Psoas muscle (tissue), 8 donors: ENCODE measurements at places on chromosomes 7 and 10. TPM values are rescaled to one million over a fixed set of nuclear protein-coding genes. Genes with fewer than 3 reads are reported as not detected.

DNA sequence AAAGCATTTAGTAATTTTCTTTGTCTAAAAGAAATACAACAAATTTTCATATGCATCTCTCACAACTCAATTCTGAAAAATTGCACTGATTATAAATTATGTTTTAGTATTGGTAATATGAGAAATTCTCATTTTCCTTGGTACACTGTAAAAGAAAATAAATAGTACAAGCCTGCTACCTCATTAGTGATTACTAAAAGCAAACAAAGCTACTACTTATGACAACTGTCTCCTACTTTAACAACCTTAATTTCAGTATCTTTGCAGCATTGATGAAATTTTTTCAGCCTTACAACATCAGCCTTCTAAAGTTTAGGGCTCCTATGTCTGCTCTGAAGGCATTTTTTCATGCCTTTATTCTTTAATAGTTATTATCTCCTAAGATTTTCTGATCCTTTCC lies 65.7 kb downstream of the MINDY3 start:
- no peak for DNase-seq

DNA sequence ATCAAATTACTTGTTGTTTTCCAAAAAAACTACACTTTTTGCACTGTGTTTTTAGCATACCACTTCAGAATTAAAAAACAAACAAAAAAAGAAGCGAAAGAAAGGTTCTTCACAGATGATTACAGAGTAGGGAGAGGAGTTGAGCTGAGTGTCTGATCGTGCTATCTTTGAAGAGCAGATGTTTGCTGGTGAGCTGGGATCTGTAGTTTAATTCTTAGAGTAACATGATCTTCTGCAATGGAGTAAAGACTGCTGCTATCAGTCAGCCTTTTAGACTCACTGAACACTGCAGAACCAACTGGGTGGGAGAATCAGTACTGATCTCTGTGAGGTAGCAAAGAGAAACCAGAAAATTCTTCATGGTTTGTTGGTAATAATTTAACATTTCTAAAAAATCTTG lies 1197.8 kb upstream of the SORCS1 start:
- no peak for DNase-seq

GRCh38 chr7:121563177-121563576 lies 167.1 kb upstream of the FAM3C start:
- no peak for DNase-seq

GRCh38 chr7:130544356-130544755 lies 52.5 kb downstream of the MEST start:
- no peak for DNase-seq

DNA sequence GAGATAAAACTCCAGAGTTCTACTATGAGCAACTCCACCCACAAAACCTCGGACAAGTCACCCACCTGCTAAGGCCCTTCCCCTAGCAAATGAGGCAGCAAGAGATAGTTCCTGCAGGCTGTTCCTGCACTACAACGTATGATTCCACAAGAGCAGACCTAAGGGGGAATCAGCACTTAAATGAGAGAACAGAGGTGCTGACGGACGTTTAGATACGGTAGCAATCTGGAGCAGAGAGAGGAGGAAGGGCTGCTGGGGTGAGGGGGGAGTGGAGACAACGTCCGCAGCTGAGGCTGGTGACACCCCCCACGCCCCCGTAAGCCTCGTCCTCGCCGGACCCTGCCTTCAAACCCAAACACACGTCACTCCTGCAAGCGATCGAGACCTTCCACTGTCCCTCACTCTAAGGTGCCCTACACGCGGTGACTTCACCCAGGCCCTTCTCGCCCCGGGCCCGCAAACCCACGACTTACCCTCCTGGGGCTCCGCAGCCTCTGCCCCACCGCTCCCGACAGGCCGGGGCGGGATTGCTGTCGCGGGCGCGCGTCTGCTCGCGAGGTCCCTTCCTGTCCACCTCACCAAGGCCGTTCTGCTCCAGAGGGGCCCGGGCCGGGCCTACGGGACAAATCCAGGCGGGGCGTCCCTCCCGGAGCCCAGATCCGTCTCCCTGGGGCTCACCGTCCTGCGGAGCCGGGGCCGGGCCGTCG lies 635 bp downstream of the ZNF12 start:
- peak; percentile 39 for DNase-seq

- DNase-seq, result no peak
Measured at GRCh38 chr10:4650582-4650981, 175.4 kb upstream of the AKR1E2 start.

GRCh38 chr10:67471022-67471421 lies 225.0 kb downstream of the CTNNA3 start:
- DNase-seq, result no peak

DNA sequence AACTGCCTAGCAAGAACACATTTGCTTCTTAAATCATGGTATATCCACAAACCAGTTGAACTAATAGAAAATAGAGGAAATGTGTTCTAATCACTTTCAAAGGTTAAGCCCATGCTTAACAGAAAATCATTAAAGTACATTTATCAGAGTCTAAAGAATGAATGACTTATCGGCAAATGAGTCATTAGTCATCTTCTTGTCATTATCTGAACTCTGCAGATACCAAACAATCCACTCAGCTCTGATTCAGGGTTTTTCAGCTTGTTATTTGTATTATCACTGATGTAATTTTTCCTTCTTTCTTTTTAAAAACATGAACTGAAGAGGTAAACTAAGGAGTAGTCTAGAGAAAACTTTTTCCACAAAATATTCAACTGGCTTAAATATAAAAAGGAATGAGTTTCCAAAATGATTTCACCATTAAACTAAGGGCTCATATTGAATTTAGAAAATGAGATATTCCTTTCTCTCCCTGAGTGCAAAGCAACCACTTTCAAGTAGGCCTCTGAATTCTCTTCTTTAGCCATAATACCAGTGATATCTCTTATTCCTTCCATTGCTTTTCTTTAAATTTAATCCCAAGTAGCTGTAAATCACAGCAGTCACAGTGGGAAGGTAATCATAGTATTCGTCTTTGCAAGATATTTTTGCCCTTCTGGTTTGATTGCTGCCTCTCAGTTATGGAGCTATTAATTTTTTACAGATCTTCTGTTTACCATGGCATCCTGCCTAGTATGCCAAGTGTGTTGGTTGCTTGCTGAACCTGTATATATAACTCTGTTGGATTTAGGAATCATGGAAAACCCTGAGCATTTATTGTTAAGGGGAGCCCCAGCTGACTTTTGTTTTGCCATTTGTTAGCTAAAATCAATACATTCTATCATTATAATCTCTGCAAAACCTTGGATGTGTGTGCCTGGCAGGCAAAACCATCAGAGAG lies 125.1 kb downstream of the THSD7A start:
- no peak for DNase-seq

GRCh38 chr10:115665549-115665948 lies 572.4 kb downstream of the ATRNL1 start:
- DNase-seq, result no peak

DNA sequence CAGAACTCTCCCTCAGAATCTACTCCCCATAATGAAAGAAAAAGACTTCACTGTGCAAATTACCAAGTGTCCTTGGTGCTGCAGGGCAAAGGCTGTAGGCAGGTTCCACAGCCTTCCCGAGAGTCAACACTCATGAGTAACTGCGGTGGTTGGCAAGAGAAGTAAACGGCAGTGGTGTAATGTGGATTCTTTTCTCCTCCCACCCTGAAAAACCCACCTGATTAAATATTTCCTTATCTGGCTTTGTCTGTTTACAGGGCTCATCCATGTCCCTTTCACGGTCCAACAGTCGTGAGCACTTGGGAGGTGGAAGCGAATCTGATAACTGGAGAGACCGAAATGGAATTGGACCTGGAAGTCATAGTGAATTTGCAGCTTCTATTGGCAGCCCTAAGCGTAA lies 300.9 kb downstream of the BICC1 start:
- DNase-seq, result no peak

DNA sequence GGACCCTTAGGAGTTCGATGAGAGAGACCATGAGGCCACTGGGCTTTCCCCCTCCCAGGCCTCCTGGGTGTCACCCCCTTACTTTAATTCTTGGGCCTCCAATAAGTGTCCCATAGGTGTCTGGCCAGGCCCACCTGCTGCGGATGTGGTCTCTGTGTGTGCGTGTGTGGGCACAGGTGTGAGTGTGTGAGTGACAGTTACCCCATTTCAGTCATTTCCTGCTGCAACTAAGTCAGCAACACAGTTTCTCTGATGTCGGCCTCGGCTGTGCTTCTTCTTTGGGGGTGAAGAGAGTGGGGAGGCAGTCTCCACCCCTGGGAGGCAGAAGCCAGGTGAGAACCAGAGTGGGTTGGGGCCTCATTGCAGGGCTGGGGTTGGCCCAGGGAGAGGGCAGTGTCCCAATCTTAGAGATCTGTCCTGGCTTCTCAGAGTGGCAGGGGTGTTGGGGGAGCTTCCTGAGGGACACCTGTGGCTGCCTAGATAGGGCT lies 1.5 kb downstream of the PVRIG start:
- DNase-seq, result no peak

- no peak for DNase-seq
Measured at GRCh38 chr10:60937784-60938654, 6.0 kb downstream of the RHOBTB1 start.

DNA sequence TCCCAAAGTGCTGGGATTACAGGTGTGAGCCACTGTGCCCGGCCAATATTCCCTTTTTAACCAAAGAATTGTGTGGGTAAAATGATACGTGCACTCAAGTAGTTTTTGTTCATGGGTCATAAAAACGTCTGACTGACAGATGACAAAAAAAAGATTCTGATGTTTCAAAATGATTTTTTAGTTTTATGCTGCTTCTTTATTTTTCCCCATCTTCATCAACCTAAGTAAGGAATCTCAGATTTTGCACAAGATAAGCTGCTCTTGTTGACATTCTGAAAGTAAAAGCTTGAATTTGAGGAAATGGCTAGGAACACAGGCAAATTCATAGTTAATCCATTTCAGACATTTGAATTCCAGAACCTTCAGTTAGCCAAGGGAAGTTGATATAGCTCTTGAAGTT lies 526.1 kb upstream of the NRP1 start:
- no peak for DNase-seq

- DNase-seq, result no peak
Measured at GRCh38 chr7:42527004-42527403, 290.0 kb upstream of the GLI3 start.

GRCh38 chr10:51552879-51553278 lies 146.5 kb downstream of the CSTF2T start:
- no peak for DNase-seq

- peak; percentile 44 for DNase-seq
Measured at GRCh38 chr10:77819210-77820112, 107.1 kb downstream of the DLG5 start.

GRCh38 chr10:75623310-75624093 lies 192.1 kb downstream of the LRMDA start:
- DNase-seq, result no peak

Gene EFCAB10
- polyA plus RNA-seq, result not detected

Gene CAV1
- polyA plus RNA-seq, result 69.0 TPM

Gene PAXIP1
- 5.7 TPM for polyA plus RNA-seq

Gene NEUROG3
- not detected for polyA plus RNA-seq

Gene ADAM22
- 0.14 TPM for polyA plus RNA-seq

Gene PIP
- not detected for polyA plus RNA-seq

Gene RNF32
- 0.48 TPM for polyA plus RNA-seq

Gene WNT8B
- not detected for polyA plus RNA-seq
